ENCODE measurements at places on chromosomes 12 and 14.
A peak's percentile ranks its signal among the peaks of the same experiment; 100 is the strongest.

DNA sequence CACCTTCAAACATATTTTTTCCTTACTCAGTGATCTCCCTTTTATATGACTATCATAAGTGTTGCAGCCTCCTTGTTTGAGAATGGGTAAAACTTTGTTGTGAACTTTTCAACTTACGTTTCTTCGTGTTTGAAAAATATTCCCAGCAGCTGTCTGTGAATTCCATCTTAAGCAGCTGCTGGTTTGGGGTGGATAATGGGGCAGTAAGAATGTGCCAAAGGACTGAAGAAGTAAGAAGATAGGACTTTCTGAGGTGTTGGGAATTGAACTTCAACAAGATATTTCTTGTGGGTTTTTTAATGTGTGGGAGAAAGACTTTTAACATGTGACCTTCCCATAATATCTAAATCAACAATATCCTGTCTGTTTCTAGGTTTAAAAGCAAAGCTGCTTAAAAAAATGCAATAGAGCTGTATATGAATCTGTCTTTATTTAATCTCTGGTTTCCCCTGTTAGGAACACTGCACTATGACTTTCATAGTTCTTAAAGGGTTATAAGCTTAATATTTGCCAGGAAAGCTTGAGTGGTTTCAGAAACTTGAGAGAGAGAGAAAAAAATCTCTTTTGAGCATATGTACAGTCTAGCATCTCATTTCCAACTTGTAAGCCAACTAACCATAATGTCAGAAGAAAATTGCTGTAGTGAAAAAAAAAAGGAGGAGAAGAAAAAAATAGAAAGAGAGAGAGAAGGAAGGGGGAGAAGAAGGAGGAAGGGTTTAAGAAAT lies 1659.2 kb upstream of the FLRT2 start:
- DNase-seq = no peak

- DNase-seq = no peak
Observed at GRCh38 chr14:67319142-67319541, 40.5 kb downstream of the ATP6V1D start.

GRCh38 chr14:89017417-89017816 lies 193.0 kb downstream of the TTC8 start:
- peak; percentile 22 for DNase-seq

DNA sequence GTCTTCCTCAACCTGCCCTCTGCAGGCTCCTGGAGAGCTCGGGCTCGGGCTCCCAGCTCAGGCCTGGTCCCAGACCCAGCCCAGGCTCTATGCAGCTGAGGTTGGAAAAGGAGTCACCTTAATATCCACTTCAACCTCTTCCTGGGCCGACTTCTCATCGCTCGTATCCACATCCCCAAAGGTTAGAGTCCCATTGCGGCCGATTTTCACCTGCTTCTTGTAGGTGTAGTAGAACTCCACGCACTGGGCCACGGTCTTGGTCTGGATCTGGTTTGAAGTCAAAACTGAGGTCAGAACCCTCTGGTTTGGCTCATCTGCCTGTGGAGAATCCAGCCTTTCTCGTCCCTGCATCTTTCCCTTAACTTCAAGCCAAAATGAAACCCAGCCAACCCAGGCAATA lies 8.4 kb upstream of the PNMA1 start:
- no peak for DNase-seq

- peak; percentile 58 for DNase-seq
Observed at GRCh38 chr12:62660756-62661155, 194.1 kb downstream of the MON2 start.

- no peak for DNase-seq
Observed at GRCh38 chr14:50906326-50907065, 34.6 kb downstream of the ABHD12B start.

- DNase-seq = no peak
Observed at GRCh38 chr14:33834466-33835260, 116.2 kb downstream of the EGLN3 start.

GRCh38 chr14:41615011-41615595 lies 8.4 kb downstream of the LRFN5 start:
- DNase-seq = no peak

GRCh38 chr12:459430-460258 lies at the start of gene B4GALNT3:
Gene B4GALNT3, plus strand, starts transcription at chr12:459939. Its CDS starts 438 bp downstream, at chr12:460377.
- DNase-seq = peak; percentile 22

- no peak for DNase-seq
Observed at GRCh38 chr12:18045446-18045992, 44.5 kb downstream of the RERGL start.

DNA sequence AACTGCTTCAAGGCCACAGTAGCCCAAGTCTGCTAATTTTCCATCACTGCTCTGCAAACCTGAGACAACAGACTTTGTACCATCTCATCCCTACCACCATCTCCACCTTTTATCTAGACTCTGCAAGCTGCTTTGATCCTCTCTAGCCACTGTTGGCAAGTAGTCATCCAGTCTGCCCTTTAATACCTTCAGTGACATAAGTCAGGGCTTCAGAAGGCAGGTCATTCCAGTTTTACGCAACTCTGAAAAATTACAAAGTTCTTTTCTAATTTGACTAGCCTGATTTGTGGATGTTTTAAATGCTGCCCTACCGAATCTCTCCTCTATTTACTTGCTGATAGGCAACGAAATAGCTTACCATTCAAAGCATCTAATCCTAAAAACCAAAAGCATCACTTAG lies 2.8 kb downstream of the FERMT2 start:
- peak; percentile 28 for DNase-seq

- DNase-seq = no peak
Observed at GRCh38 chr12:64160711-64161060, 61.4 kb downstream of the KICS2 start.

- DNase-seq = peak; percentile 94
Observed at GRCh38 chr14:99744199-99744872, 48.9 kb upstream of the EML1 start.

GRCh38 chr14:104644656-104645378 lies 40.2 kb upstream of the TMEM179 start:
- peak; percentile 4 for DNase-seq
